ENCODE measurements at places on chromosomes 12 and 14. TPM values are rescaled to one million over a fixed set of nuclear protein-coding genes. Genes with fewer than 3 reads are reported as not detected.

Gene IQSEC3
- total RNA-seq = 11.1 TPM

Gene GPR84
- total RNA-seq = 0.23 TPM

Gene SLC39A2
- not detected for total RNA-seq

Gene CPNE6
- total RNA-seq = 16.8 TPM

Gene IFNG
- total RNA-seq = not detected

Gene TAS2R13
- 4.8 TPM for total RNA-seq

Gene TIMELESS
- 7.4 TPM for total RNA-seq

Gene MBD6
- total RNA-seq = 4.2 TPM

All from diencephalon (tissue), 1 donor.